ENCODE measurements at places on chromosomes 5 and 9. TPM values are rescaled to one million over a fixed set of nuclear protein-coding genes. Genes with fewer than 3 reads are reported as not detected.
A peak's percentile ranks its signal among the peaks of the same experiment; 100 is the strongest.

DNA sequence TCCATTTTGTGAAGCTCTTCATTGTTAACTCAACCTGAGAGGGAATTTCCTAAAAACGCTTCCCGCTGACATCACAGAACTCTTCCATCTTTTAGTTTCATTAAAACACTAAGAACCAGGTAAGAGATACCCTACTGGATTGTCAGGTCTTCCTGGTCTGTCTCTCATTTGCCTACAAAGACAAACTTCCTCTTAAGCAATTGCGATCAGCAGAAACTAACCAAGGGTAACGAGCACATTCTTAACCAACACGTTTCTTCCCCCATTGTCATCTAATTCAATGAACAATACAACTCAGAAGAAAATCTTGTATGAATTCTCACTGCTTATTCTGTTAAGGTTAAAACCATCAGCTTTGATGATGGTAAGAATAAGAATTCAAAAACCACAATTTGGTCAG, 6.6 kb downstream of the FBXW11 start:
- DNase-seq: no peak

GRCh38 chr9:126614088-126614454, 343 bp downstream of the LMX1B start:
- no peak for DNase-seq

DNA sequence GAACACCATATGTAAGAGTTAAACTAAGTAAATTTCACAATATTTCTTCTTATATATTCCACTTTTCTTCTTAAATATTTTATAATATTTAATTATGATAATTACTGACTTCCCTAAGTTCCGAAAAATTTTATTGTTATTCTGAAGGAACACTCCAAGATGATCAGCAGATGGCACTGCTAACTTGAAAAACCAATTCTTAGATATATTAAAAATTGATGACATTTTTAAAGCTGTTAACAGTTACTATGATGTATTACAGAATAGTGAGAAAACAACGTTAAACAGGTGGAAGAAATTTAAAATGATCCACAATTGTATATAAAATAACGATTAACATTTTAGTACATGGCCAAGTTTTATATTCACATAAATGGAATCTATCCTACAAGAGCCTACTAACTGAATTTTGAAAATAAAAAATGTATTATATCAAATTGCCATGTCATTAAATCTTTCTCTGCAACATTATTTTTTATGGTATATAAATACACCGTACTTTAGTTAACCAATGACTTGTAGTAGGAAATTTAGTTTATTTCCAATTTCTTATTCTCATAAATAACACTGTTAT, 30.1 kb upstream of the MUSK start:
- DNase-seq: no peak

GRCh38 chr9:19533373-19533772, 124.6 kb downstream of the ACER2 start:
- DNase-seq: no peak

DNA sequence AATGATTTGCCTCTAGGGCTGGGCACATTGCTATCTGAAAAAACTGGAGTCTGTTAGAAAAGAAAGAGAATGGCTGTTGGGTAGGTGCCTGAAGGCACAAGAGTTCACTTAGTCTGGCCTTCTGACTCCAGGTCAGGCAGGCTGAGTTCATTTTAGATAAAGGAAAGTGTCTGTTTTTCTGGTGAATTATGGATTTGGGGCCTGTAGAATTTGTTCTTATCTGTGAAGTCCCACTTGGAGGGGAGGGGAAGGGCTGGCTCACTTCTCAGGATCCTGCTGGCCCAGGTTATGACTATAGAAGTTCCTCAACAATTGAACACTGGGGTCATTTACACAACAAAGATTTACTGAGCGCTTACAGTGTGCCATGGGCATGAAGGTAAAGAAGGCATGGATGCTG, 11.5 kb upstream of the SEPTIN8 start:
- no peak for DNase-seq

GRCh38 chr5:79844571-79844970, 146.5 kb downstream of the MTX3 start:
- no peak for DNase-seq

DNA sequence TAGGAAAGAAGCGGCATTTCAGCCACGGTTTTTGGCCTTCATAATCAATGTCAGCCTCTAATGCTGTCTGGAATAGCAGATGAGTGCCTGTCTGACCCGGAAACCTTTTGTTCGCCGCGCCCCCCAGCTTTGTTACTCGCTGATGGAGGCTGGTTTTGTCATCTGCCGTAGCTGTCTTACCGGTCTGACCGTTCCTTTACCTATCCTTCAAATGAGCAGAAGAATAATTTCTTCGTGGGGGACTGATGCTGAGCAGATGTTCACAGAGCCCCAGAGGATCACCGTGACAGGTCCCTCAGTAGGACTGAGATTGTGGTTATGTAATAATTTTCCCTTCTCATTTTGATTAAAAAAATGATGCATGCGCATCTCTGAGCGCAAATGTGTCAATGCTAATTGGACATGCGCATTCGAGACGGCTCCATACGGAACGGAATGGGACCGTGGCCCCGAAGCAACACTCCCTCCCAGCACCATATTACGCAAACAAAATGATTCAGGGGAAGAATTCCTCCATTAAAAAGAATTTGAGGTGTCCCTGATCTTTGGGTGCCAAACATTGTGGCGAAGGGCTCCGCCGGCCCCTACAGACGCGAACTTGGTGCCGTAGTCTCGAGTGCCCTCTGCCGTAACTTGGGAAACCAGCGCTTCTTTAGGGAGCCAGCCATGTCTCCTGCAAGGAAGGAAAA, 27.6 kb downstream of the TLX3 start:
- peak; percentile 37 for DNase-seq

DNA sequence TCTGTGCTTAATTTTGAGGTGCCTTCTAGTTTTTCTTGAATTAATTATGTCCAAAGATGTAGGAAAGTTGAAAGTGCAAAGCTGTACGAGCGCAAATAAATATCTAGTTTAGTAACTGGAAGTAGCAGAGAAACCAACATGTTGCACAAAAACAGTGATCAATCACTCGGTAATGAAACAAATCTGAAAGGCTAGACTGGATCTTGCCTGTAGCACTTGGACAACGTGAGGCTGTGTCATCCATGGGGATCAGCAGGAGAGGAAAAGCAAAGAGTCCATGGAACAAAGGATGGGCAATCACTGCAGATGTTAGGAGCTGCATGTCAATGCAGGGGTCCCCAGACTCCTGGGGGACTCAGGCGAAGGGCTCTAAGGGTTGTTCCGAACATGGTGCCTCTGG, 424.2 kb downstream of the IRX1 start:
- DNase-seq: no peak

DNA sequence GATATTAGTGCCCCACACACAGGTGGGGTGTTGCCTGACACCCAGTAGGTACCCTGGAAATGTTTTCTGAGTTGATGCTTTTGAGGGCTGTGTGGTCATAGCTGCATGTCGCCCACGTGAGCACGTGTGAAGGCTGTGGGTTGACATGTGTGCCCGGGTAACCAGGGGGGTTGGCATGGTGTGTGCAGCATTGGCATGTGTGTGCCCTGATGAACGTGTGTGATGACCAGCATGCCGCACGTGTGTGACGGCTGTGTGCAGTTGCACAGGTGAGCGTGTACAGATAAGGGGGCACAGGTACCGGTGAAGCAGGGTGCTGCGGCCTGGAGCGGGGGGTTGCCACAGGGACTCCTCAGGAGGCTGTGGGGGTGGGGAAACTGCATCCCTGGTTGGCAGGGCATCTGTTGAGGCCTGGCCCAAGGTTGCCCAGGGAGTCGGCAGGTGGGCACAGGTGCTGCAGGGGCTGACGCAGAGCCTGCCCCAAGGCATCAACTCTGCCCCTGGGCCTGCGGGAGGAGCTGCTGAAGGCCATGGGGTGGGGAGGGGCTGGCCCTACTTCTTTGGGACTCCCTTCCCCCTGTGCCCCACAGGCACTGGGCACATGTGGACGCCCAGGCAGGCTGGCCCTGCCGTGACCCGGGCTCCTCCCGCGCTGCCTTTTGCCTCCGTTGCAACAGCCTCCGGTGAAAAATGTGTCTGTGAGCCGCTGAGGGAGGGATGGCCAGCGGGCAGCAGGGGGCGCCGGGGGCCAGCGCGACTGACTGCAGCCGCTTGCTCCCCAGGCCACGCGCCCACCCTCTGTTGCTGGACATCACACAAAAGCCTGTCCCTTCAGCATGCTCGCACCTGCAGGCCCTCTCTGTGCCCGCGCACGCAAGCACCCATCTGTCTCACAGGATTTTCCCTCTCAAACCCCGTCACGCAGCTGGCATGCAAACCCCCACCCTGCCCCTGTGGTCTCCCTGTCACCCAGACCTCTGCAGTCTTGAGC, 2.2 kb downstream of the UNC5A start:
- DNase-seq: no peak

DNA sequence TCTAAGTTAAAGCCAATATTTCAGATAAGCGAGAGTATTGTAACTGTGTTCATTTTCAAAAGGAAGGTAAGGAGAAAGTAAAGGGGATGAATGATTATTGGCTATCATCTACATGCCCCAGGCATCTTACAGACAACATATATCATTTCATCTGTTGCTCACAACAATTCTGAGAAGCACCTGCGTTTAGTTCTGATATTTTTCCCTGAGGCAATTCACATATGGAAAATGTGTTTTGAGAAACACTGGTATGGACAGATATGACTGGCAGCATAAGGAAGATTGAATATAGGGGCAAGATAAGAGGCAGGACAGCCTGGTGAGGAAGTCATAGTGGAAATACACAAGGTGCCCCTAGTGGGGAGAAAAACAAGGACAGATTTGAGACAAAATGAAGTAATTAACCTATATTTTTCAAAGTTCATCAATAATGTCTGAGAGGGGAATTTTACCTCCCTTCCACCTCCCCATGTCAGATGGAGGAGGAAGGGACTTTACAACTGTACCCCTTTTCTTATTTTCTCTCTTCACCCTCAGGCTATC, 87.7 kb upstream of the TRIM32 start:
- no peak for DNase-seq

- DNase-seq: peak; percentile 28
These were observed at the start of gene GPR150 for GRCh38 chr5:95620030-95620869. Gene GPR150, plus strand, starts transcription at chr5:95620087. Its CDS starts 189 bp downstream, at chr5:95620276.

DNA sequence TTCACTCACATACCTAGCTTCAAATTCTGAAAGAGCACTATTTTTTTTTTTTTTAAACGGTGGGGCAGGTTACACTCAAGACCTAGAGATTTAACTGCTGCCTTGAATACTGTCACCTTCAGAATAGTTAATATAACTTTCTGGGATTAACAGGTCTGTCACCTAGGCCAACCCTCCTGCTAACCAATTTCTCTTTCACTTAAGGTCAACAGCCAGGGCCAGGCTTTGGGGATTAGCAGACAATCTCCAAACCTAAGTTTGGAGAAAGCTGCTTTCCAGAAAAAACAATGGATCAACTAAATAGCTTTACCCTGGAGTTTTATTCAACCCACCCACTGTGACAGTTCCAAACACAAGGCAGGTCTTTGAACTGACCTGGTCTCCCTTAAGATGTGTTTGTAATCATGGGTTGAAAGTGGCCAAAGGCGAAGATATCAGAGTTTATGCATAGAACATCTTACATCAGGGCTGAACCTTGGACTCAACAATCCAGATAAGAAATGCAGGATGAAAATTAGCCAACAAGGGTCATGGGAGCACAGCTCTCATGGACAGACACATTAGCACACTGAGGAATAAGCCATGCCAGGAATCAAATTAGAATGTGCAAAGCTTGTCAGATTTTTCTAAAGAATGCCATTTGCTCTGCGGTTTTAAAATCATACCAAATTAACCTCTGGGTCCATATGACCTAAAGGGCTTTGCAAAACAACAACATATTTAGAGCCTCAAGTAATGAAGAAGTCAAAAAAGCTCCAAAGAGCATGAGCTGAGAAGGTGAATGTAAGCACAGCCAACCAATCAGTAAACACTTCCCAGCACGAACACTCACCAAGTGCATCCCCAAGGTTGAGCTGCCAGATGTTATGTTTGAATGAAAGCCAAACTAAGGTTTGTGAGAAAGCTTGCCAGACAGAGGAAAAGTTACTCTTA, 538.5 kb upstream of the DMAC1 start:
- DNase-seq: no peak

GRCh38 chr9:124021385-124021769, 9.8 kb downstream of the LHX2 start:
- DNase-seq: no peak

DNA sequence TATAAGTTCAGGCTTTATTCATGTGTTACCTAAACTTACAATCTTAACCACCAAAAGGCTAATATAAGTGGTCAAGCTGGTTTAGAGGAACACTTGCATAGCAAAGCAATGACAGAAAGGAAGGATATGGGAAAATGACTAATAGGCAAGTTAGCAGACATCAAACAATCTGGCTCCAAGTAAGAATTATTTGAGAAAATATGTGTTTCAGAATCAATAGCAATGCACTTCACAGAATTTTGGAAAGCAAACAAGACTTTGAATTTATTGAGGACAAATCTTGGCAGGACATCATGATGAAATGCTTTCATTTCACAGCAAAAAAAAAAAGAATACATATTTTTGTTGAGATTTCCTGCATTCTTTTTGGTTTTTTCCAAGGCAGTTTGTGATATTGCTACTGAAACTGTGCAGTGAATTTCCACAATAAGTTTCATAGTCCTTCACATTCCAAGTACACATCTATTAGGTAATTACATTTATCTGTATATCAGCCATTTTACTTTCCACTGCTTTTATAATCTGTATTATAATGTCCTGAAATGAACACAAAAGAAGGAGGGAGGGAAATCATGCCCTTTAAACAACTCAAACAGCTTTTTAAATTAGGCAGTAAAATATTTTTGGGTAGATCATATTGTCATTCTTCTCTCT, 417.9 kb downstream of the NR2F1-AS1 start:
- no peak for DNase-seq

DNA sequence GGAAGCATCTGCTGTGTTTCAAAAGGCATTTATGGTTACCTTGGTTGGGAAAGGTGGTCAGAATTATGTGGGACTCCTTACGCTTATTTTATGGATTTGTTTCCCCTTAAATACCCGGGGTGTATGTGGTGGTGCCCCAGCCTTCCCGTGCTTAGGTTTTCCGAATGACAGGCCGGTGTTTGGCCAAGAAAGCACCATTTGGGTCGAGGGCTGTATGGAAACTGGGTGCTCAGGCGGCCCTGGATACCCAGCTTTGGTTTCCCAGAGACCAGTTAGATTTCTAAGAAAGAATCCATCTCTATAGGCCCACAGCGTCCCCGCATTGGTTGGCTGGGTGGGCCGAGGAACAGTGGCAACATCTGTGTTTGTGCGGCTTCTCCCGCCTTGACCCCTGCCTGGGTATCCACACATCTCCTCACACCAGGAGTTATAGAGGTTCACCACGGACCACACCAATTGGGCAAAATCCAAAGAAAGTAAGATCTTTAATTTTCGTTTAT, 868 bp downstream of the ARHGEF28 start:
- DNase-seq: no peak

DNA sequence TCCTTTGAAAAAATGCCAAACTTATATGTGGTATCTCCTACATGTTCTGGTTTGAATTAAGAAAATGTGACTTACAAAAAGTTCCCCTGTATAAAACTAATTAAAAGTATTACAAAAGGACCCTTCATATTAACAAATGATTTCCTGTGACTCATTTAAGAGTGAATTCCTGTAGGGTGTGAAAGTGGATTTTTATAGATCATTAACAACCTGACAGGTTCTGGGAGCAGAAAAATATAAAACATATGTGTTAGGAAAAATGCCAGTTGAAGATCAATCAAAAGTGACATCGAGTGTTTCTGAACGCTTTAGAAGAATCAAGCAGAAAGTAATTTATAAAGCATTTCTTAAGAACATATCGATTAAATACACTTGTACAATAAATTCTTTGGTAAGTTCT, 35.5 kb downstream of the CAMK4 start:
- DNase-seq: no peak

- DNase-seq: no peak
These were observed 185.8 kb downstream of the CDK5RAP2 start for GRCh38 chr9:120394058-120394669.

The AK1 gene
- total RNA-seq: 98.6 TPM
